T-helper 2 cell (primary cell): ENCODE measurements at places on chromosomes 11 and 22.

DNA sequence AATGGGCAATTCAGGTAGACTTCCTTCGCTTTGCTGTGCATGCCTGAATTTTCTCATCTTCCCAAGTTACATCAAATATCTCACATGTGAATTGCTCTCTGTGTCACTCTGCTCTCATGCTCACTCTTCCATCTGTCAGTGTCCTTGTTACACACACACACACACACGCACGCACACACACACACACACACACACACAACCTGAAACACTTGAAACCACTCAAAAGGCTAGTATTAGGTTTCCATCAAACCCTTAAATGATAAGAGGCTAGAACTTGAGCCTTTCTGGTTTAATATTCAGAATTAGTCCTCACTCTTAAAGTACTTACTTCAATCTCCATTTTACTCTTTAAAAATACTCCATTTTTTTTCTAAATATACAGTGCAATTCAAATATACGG is 282.4 kb downstream of the C11orf87 start:
- DNase-seq = no peak

- DNase-seq = peak; percentile 19
Observed at GRCh38 chr11:64489831-64490441, 101.1 kb upstream of the SLC22A12 start.

DNA sequence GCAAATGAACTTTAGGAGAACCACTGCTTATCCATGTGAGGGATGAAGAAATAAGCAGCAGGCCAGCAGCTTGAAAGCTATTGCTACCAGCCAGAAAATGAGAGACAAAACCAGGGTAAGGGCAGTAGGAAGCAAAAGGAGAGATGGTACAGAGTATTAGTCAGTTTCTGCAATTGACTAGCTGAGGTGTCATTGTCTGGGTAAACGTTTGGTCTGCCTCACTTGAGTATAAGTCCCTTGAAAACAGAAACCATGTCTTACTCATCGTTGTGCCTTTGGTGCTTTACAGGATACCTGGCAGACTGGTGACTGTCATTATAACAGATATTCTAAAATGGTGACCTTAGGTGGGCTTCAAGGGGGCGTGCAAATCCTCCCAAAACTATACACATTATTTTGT is 63.9 kb upstream of the USP47 start:
- no peak for DNase-seq

- DNase-seq = no peak
Observed at GRCh38 chr11:20084921-20085814, 75.1 kb downstream of the DBX1 start.

GRCh38 chr22:40426594-40427333 is 56.4 kb downstream of the SGSM3 start:
- no peak for DNase-seq

DNA sequence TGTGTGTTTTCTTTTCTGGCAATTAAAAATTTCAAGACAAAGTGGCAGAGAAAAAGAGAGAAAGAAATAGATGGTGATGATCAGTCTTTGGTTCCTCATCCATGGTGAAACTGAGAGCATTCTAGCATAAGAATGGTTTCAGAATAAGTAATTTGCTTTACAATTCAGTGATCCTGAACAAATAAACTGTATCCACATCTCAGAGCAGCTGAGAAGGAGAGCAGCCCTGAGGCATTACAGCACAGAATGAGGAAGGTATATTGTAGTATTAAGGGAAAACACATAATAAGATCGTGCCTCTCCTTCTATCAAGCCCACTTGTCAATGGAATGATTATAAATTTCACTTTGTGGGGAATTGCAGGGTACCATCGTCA is 17.4 kb downstream of the LUZP2 start:
- no peak for DNase-seq

DNA sequence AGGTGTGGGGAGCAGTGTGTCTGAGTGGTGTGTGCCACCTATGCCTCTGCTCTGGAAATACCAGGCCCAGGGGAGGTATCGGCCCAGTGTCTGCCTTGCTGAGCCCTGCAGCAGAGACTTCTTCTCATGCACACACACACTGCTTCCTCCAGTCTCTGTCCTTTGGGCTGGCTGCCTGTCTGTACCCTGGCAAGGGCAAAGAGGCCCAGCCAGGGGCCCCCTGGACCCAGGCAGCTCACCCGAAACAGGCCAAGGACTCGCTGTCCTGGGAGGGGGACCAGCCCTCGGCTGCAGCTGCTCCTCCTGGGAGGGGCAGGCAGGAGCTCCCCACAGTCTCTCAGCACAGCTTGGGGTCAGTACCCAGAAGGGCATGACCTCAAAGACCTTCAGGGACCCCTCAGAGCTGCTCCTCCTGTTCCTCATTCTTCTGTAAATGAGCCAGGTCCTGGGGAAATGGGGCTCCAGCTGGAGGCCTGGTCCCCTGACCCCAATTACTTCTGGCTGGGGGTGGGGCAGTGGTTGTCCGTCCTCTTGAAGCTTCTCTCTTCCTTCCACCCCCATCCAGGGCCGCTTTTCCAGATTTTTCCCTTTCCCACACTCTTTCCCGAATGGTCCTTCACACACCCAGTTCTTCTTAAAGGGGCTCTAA is 24.5 kb upstream of the ALX4 start:
- no peak for DNase-seq

GRCh38 chr11:123702139-123702538 is 39.3 kb downstream of the ZNF202 start:
- DNase-seq = no peak

GRCh38 chr11:96259134-96259830 is 83.7 kb downstream of the MAML2 start:
- peak; percentile 56 for DNase-seq

GRCh38 chr22:48188231-48188721 is 1425.8 kb downstream of the TBC1D22A start:
- peak; percentile 17 for DNase-seq

DNA sequence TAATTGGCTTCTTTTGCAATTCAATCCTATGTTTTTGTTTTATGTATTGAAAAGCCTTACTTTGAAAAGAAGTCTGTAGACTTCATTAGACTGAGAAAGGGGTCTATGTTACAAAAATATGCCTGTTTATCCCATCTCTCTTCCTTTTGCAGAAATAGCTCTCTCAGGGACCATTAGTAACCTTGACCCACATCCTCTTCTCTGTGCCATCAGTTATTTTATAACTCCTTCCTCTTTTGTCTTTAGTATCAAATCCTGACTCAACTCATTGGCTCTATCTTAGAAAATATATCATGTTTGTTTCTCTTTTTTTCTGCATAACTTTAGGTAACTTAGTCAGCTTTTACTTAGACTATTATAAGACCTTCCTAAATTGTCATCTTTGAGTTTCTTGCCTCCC is 20.3 kb downstream of the ZC3H12C start:
- no peak for DNase-seq

GRCh38 chr11:2651826-2652271 is 47.9 kb downstream of the KCNQ1OT1 start:
- no peak for DNase-seq

GRCh38 chr22:40022536-40023240 is 27.9 kb downstream of the FAM83F start:
- no peak for DNase-seq

- no peak for DNase-seq
Observed at GRCh38 chr11:132639403-132639802, 892.9 kb downstream of the OPCML start.

- DNase-seq = peak; percentile 49
Observed at GRCh38 chr11:58530236-58530635, 22.3 kb upstream of the OR5B21 start.

- DNase-seq = no peak
Observed at GRCh38 chr11:116984186-116984585, 114.0 kb downstream of the SIK3 start.

DNA sequence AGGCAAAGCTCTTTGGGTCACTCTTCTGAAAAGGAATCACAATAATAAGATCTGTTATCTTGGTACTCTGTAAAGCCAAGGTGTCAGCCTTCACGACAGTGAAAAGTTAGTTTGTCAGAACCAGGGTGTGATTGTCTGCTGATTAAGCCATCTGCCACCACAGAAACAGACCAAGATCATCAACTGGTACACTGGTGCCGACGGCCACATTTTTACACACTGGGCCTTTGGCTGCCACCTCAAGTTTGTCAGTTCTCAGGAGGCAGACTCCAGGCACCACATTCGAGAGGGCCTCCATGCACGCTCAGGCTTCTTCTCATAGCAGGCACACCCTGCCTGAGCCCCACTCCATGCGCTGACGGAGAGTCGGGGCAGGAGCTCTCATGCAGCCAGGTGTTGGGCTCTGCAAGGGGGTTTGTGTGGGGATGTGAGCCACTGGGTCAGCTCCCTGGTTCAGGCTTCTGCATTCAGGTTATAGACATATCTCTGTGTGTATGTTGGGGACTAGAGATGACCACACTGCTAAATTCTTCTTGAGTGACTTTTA is 66.2 kb downstream of the KCNJ1 start:
- DNase-seq = no peak

GRCh38 chr11:66015936-66016792 is 4.4 kb downstream of the CST6 start:
- no peak for DNase-seq

- no peak for DNase-seq
Observed at GRCh38 chr11:69878927-69879728, 59.9 kb upstream of the FGF3 start.

DNA sequence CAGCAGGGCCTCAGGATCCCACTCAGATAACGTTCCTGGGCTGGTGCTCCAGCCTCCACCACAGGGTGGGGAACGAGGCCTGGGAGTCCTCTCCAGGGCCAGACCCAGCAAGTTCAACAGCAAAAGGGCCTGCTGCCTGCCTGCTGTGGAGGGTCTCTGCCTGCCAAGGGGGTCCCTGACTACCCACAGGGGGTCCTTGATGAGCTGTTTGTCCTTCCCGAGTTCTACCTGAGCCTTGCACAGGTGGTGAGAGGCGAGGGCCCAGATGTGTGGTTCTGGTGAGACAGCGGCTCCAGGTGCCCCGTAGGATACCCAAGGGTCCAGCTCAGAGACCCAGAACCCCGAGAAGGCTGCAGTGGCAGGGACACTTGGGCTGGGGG is 4.4 kb downstream of the DUSP8 start:
- DNase-seq = no peak

DNA sequence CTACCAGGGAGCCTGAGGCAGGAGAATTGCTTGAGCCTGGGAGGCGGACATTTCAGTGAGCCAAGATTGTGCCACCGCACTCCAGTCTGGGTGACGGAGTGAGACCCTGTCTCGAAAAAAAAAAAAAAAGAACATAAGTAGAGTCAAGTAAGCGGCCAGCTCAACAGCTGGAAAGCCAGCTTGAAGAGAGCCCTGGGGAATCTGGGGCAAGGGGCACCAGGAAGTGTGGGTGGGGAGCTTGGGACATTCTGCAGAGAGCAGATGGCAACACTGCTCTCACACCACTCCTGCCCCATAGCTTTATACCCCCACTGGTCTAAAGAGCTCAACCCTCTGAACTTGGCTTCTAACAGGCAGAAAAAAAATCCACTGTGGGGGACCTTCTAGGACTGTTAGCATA is 505.6 kb downstream of the BUD13 start:
- no peak for DNase-seq

DNA sequence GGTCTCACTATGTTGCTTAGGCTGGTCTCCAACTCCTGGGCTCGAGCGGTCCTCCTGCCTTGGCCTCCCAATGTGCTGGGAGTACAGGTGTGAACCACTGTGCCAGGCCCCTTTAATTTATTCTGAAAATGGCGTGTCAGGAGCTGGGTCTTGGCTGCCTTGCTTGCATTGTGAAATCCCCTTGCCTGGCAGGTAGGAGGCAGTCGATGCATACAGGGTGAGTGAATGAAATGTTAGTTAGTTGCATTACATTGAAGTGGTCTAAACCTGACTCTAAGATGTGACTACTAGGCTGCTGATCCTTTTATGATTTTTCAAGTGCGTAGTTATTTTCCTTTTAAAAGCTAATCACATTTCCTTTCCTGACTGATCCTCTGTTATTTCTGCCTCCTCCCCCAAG is 42.9 kb downstream of the PARVB start:
- no peak for DNase-seq

GRCh38 chr22:30408388-30409102 is 11.7 kb downstream of the SEC14L2 start:
- DNase-seq = no peak

GRCh38 chr11:47661245-47661644 is 18.9 kb upstream of the MTCH2 start:
- DNase-seq = no peak

- no peak for DNase-seq
Observed at GRCh38 chr22:49052023-49052538, 775.6 kb downstream of the BRD1 start.

- DNase-seq = no peak
Observed at GRCh38 chr11:47257517-47258316, at the start of gene NR1H3. TSS of gene NR1H3 (plus strand) at chr11:47257996. CDS start at chr11:47259217, 1,221 bp downstream.

DNA sequence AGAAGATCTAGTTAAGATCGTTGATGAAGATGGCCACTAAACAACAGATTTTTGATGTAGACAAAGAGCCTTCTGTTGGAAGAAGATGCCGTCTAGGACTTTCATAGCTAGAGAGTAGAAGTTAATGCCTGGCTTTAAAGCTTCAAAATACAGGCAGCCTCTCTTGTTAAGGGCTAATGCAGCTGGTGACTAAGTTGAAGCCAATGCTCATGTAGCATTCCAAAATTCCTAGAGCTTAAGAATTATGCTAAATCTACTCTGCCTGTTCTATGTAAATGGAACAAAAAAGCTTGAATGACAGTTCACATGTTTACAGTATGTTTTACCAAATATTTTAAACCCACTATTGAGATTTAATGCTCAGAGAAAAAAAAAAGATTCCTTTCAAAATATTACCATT is 492.6 kb downstream of the CNTN5 start:
- DNase-seq = no peak

DNA sequence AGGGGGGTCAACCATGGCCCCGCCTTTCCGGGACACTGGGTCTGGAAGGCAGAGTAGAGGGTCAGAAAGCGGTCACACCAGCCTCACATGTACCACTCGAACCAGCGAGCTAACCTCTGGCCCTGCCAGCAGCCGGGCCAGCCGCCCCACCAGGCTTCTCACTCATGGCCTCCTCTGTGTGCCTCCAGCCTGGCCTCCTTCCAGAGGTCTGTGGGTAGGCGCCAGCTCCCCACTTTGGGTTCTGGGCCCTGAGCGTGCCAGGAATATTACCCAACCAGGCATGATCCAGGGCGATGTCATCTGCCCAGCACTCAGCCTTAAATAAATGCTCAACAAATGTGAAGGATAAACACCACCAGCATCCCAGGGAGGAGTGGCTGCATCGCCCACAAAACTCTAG is 5.8 kb downstream of the SCUBE1 start:
- DNase-seq = no peak

- DNase-seq = no peak
Observed at GRCh38 chr11:61256710-61257482, 15.9 kb downstream of the PGA5 start.

GRCh38 chr11:126024123-126024522 is 38.5 kb downstream of the CDON start:
- no peak for DNase-seq

GRCh38 chr11:63877658-63878241 is 38.8 kb downstream of the MARK2 start:
- DNase-seq = no peak

GRCh38 chr11:128359515-128359914 is 227.8 kb downstream of the ETS1 start:
- DNase-seq = no peak

- DNase-seq = no peak
Observed at GRCh38 chr11:101326141-101326540, 196.5 kb upstream of the PGR start.
